ENCODE measurements at places on chromosomes 5 and 9.

DNA sequence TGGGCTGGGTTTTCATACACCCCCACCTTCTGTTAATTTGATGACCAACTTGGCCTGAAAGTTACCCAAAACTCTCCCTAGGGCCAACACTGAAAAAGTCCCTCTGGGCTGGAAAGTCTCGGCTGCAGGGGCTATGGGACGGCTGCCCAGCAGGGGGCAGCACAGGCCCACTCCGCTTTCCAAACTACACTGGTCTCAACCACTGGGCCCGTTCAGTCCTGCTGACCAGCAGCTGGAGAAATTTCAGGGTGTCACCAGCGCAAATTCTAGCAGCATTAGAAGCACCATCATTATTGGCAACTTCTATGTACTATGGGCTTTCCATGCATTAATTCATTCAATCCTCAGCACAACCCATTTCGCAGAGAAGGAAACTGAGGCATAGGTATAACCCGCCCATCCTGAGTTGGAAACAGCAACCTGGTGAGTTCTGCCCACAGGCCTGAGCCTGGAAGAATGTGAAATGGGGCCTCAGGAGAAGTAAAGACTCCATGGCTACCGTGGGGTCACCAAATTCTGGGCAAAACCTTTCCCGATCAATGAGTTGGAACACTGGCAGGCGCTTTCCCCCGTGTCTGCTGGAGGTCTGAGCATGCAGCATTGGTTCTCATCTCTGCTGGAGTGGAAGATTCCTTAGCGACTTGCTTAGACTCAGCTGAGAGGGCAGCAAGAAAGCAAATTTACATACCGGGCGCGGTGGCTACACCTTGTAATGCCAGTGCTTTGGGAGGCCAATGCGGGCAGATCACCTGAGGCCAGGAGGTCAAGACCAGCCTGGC is 9.7 kb downstream of the ORM2 start:
- no peak for DNase-seq

DNA sequence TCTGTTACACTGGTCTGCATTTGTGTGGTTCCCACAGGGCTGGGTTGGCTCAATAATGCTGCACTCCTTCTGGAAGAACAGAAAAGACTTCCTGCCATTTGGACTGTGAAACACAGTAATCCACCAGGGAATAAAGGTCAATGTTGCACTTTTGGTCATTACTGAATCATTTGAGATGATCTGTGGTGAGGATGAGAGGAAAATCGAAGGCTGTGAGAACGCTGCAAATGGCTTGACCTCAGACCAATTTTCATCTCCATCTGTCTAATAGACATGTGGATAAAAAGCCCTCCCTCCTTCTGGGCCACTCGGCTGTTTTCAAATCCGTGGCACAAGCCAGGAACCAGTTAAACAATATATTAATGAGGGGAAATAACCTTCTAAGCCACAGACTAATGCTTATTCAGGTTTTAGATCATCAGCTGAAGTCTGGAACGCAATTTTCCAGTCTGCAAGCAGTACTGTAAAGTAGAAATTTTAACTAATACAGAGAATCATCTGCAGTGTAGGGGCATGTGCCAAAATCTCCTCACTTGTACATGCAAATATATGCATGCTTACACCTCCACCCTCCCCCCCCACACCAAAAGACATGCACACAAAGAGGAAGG is 20.2 kb downstream of the TLE1 start:
- DNase-seq: no peak

DNA sequence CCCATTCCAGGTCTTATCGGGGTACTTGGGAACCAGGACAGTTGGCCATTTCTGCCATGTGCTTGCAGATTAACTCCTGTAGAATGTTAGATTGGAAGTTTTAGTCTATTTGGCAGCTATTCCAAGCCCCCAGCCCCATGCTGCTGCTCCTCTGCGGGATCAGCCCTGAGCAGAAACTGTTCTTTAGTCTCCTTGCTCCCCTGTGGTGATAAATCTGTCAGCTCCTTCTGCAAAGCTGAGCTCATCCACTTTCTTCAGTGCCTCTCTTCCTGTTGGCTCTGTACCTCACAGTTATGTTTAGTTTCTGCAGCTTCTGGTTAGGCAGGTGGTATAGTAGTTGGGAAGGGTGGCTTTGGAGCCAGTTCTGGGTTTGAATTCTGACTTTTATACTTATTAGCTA is 170.4 kb downstream of the GRIA1 start:
- DNase-seq: no peak

GRCh38 chr5:127650649-127651048 is 1.8 kb downstream of the CTXN3 start:
- no peak for DNase-seq

GRCh38 chr5:124738681-124739633 is 7.5 kb downstream of the ZNF608 start:
- DNase-seq: no peak

DNA sequence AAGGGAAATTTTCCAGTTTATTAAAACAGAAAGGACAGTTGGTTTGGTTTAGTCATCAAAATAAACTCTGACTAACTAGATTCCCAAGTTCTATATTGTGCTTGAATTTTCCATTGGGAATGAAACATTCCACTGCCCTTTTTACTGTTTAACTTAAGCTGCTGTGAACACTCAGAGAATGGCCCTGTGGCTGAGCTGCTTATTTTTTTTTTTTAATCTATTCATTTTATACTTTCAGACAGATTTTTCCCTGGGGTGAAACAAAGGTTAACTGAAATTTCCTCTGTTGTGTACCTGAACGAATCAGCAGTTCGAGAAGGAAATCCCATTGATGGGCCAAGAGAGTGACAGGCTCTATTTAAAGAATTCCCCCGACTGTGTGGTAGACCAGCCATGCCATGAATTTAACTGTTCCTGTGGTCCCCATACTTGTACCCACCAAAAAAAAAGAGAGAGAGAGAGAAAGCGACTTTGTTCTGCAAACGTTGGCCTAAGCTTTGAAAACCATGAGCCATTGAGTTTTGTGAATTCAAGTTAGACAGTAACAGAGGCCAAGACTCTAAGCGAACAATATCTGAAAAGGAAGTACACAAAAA is 138.7 kb upstream of the GRHPR start:
- DNase-seq: no peak

- no peak for DNase-seq
Observed at GRCh38 chr5:65066387-65067146, 297.8 kb downstream of the CWC27 start.

GRCh38 chr9:131537946-131538345 is 6.9 kb upstream of the UCK1 start:
- no peak for DNase-seq

DNA sequence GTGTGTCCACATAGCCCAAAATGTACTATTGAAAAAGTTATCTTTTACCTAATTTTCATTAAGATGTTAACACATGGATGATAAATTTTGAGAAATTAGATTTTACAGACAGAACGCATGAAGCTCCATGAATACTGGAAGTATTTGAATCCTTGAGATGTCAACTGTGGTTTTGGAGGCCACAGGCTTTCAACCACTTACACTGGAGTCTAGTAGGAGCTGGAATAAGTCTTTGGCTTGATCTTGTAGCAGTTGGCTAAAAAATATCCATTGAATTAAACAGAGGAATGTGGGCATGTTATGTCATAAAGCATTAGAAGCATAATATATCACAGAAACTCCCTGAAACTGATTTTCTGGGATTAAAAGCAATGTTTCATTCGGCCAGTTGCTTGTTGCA is 52.9 kb downstream of the CAMK4 start:
- no peak for DNase-seq

DNA sequence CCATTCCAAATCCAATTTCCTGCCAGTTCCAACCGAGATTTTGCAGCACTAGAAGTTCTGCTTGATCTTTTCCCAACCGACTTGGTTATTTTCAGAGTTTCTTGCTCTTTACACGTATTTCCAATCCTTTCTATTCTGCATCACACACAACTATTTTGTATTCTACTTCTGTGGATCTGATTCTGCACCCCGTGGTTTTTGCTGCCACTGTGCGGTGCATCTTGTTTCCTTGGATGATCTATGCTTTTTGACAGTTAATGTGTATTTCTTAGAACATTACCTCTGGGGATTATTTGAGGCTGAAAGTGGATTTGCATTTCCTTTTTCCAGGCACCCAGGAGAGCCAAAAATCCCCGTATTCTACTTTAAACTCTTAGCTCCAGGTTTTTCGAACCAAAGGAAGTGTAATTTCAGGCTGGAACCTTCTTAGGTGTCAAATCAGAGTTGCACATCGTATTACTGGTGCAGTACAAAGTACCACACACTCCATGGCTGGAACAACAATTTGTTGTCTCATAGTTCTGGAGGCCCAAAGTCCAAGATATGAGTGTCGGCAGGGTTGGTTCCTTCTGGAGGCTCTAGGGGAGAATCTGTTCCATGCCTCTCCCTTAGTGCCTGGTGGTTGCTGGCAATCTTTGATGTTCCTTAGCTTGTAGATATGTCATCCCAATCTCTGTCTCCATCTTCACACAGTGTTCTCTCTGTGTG is 14.7 kb upstream of the SARDH start:
- DNase-seq: no peak

GRCh38 chr9:13728917-13729811 is 449.7 kb upstream of the MPDZ start:
- DNase-seq: no peak

GRCh38 chr5:119379942-119380547 is 24.2 kb downstream of the TNFAIP8 start:
- no peak for DNase-seq

GRCh38 chr9:1051584-1052275 is 1.6 kb downstream of the DMRT2 start:
- no peak for DNase-seq

DNA sequence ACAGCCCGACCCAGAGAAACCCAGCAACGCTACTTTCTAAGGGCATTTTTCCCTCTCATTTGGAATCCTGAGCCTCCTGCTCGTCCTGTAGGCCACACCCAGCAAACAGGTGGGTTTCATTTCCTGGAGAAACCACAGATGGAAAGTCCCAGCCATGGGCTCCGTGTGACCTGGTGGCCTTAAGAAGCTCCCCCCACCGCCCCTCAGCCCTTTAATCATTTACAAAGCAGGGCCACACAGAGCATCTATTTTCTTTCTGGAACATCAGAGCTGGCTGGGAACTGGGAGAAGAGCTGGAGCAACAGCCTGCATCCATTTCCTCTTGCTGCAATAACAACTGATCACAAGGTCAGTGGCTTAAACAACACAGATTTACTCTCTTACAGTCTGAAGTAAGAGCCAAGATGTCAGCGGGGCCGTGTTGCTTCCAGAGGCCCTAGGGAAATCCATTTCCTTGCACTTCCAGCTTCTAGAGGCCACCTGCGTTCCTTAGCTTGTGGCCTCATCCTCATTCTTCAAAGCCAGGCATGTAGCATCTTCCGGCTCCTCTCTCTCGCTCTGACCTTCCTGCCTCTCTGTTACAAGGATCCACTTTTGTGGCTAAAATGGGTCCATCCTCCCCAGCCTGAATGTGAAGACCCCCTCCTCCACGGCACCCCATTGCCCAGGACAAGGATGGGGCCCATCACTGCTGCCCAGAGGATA is 40.5 kb downstream of the C9orf50 start:
- DNase-seq: peak; percentile 72

DNA sequence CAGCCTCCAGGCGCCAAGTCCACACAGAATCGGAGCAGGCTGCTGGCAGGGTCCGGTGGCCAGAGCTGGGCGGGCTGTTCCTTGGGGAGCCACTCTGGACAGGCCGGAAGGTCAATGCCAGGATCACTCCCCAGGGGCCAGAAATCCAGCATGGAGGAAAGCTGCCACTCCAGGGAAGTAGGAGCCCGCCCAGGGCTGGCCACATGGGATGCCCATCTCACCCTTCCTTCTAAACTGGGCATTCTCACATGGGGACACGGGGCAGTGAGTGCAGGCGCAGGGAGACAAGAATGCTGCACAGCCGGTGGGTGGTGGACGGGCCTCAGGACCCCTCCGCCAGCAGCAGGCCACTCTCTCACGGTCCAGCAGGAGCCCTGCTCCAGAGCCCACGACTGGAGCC is 58.2 kb downstream of the ADAMTS2 start:
- DNase-seq: no peak

GRCh38 chr9:129598089-129598596 is 22.8 kb downstream of the C9orf50 start:
- DNase-seq: no peak

DNA sequence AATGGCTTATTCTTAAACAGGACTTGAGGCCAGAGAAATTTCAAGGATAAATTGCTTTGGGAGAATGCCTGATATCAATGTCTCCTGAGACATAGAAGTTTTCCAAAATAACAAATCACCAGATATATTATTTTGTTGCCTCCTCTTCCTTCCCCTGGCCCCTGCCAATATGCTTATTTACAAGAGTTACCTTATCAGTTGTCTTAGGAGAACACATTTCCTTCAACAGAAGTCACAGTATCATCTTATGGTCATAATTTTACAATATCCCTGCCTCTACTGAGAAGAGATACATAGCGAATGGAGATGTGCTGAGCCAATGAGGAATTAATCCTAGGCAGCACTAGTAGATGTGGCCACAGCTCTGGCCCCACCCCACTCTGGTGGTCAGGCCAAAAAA is 43.1 kb downstream of the TMEM252 start:
- no peak for DNase-seq

DNA sequence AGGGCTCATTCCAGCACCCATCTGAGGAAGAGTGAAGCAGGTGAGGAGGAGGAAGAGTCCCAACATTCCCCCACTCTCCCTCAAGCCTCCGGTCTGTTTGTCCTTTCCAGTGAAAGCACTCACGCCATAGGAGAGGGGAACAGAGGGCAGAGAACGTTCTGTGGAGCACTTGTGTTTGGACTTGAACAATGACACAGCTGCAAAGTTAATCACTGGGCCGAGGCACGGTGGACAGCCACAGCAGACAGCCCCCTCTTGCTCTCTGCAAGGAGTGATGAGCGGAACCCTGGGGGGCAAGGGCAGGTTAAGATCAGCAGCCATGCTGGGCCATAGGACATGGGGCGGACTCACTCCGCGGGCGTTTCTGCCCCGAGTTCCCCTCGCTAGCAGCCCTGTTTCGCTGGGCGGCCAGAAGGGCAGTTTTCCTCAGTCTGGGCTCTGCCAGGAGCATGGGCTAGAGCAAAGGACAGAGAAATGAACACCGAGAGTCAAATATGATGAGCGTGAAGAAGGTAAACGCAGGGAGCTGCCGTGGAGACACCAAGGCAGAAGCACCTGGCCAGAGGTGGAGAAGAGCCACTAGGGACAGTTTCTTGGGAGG is 185.7 kb downstream of the GAPVD1 start:
- no peak for DNase-seq

GRCh38 chr9:2837915-2838314 is 6.0 kb downstream of the PUM3 start:
- no peak for DNase-seq

GRCh38 chr9:2622461-2623287 is 1.1 kb downstream of the VLDLR start:
- peak; percentile 2 for DNase-seq

DNA sequence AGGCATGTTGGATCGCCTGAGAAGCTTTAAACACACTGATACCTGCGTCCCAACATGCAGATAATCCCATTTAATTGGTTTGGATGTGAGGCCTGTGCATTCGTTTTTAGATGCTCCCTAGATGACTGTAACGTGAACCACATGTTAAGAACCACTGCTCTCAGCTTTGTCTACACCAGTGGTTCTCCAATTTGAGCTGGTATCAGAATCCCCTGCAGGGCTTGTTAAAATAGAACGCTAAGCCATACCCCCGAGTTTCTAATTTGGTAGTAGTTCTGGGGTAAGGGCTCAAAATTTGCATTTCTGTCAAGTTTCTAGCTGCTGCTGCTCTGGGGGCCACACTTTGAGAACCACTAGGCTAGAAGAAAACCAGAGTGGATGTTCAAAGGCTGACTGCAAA is 74.7 kb downstream of the S1PR3 start:
- DNase-seq: no peak
